CD4-positive, alpha-beta T cell treated with Interleukin-15 for 4 hours (primary cell): ENCODE measurements at places on chromosomes 4 and X.

DNA sequence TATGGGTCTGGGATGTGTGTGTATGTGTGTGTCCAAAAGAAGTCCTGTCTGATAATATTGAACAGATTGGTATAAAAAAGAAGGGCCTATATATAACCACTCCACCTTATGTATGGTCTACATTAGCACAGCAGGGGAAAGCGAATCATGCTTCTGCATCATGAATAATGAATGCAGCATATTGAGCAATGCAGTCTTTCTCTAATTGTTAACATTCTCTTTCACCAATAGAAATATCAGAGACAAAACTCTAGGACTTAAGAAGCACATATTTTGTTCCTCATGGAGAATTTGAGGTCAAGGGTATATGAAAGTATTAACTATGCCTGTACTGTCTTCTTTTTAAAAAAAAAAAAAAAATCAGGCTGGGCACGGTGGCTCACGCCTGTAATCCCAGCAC lies 264.3 kb upstream of the NOCT start:
- no peak for DNase-seq

DNA sequence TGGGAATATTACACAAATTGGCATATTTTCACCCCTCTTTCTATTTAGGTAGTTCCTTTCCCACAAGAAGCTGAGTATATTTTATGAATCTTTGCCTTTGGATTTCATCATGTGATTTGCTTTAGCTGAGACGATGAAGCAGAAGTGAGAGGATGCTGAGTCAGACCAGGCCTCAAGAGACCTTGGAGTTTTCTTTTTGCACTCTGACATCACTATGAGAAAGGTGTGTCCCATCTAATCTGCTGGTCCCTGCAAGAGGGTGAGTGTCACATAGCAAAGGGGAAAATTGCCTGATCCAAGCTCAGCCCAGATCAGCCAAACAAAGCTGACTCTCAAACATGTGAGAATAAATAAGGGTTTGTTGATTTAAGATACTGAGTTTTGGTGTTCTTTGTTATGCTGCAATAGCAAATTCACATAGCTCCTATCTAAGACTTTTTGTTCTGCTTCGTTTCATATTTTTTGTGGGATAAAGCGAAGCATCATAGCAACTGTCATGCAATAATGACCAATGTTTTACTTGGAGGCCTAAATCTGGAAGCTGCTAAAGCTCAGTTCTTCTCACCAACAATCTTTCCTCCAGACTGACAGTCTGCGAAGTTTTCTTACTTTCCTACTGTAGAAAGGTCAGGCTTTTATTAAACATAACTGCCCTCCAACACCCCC lies 176.9 kb downstream of the PDHA2 start:
- no peak for DNase-seq

- DNase-seq: no peak
Measured at GRCh38 chr4:1383728-1384591, 22.3 kb downstream of the NKX1-1 start.

GRCh38 chrX:15167826-15168225 lies 102.1 kb downstream of the ASB9 start:
- no peak for DNase-seq

DNA sequence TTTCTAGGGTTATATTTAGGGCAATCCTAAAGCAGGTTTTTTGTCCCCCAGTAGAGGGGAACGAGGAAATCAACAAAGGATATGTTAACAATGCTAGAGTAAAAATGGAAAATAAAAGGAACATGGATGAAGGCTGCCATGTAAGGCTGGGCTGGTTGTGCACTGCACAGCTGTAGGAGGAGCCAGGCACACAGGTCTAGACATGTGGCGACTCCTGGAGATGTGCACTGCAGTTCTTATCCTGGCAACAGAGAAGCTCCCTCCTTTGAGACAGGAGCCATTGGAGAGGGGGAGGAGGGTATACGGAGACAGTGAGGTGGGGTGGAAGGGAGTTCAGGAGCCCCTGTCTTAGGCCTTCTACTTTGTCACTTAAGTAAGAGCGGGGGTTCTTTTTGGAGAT lies 65.9 kb downstream of the NAT8L start:
- no peak for DNase-seq

- no peak for DNase-seq
Measured at GRCh38 chr4:128686032-128686465, 123.5 kb upstream of the JADE1 start.

DNA sequence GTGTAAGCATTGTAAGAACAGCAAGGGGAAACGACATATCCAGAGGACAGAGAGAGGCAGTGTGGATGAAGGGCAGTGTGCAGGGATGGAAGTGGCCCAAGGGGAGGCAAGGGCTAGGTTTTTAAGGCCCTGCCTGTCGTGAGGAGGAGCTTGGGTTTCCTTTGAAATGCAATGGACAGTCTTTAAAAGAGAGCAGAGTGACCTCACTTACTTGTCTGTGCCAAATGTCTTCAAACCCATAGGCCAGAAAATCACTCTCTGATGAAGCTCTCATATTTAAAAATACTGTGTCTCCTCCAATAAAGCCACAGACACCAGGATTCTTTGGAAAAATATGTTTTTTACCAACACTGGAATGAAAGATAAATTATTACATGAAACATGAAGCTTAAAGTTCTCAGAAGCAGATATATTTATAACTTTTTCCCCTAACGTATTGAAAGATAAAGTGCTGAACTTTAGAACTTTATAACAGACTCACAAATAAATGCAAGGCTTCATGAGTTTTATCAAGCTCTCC lies 19.2 kb upstream of the ATXN3L start:
- DNase-seq: no peak

DNA sequence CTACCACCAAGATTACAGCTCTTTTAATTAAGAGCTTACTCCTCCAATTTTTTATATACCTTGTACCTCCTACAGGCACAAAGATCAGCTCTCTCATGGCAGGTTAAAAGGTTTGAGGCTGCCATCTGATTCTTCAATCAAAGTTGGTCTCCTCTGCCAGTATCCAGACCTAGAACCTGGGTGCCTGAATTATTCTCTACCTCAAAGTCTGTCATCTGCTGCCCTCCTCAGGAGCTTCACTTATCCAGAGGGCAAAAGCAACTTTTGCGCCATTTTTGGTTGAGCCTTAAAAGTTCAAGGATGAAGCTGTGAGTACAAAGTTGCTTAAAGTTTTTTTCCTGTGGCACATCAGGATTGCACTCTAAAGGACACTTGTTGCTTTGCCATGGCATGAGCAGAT lies 343.7 kb upstream of the PPP1R2C start:
- DNase-seq: peak; percentile 3

DNA sequence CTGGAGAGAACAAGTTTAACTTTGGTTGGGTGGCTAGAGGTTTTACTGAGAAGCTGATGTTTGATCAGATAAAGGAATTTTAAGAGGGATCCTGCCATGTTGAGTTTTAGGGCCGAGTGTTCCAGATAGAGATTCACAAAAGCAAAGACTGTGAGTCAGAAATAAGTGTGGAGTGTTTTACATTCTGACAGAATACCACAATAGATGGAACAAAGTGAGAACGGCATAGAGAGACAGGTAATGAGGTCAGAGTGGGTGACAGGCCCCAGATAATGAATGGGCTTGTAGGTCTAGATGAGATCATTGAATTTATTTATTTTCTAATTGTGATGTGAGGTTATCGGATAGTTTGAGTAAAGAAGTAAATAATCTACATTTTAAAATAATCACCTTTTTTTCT lies 502.6 kb downstream of the EPHA5 start:
- DNase-seq: no peak

- no peak for DNase-seq
Measured at GRCh38 chr4:65954416-65954815, 284.1 kb upstream of the EPHA5 start.

DNA sequence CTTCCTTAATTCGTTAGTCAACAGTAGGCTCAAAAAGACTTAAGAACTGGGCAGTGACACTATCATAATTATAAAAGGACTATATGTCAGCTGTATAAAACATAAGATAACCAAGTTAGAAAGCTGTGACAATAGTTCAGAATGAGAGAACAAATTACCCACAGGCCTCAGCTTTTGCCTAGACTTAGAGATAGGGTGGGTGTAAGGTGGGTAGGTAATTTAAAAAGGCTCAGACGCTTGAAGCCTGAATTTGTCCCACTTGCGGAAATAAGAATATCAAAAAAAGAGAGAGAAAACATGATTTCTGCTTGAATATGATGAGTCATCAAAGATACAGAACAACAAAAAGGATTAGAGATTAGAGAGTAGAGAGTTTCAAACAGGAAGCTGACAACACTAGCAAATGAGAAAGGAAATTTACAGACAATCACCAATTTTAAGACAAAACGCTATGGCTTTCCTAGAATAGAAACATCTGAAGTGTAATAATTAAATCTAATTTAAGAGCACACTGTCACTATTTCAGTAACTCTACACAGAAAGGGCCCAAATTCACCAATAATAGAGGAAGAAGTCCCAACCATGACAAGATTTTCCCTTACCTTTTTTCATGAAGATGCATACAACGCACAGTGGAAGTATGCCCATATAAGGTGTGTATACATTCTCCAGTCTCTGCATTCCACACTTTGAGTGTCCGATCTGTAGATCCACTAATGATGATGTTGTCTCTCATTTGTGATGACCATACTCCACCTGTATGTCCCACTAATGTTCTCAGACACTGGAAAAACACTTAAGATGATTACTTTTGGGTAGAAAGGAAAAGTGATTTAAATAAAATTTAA lies 208.1 kb downstream of the FBXW7 start:
- peak; percentile 29 for DNase-seq

- DNase-seq: no peak
Measured at GRCh38 chr4:94334476-94334875, 8.2 kb downstream of the HPGDS start.

GRCh38 chr4:122476126-122476525 lies 19.6 kb upstream of the IL2 start:
- no peak for DNase-seq
